Naive thymus-derived CD4-positive, alpha-beta T cell (primary cell): ENCODE measurements at places on chromosomes 7 and 10. TPM values are rescaled to one million over a fixed set of nuclear protein-coding genes. Genes with fewer than 3 reads are reported as not detected.

GRCh38 chr10:45152726-45153125, 152.0 kb downstream of the ZNF22 start:
- no peak overlapping the region for H3K27ac ChIP-seq
- no peak for DNase-seq
- no peaks in the 10 kb centered on the region for H3K4me1 ChIP-seq
- no peaks in the 10 kb centered on the region for H3K27me3 ChIP-seq
- H3K36me3 ChIP-seq, result no peaks in the 10 kb centered on the region

- no peak overlapping the region for H3K27ac ChIP-seq
- H3K36me3 ChIP-seq, result no peaks in the 10 kb centered on the region
- no peak for DNase-seq
- H3K4me3 ChIP-seq, result no peak overlapping the region
- H3K4me1 ChIP-seq, result no peaks in the 10 kb centered on the region
Observed at GRCh38 chr7:77765906-77766800, 32.1 kb downstream of the TMEM60 start.

GRCh38 chr7:80705130-80705781, 66.8 kb downstream of the CD36 start:
- no peak overlapping the region for H3K27ac ChIP-seq
- no peaks in the 10 kb centered on the region for H3K27me3 ChIP-seq
- no peak overlapping the region for H3K4me3 ChIP-seq
- no peaks in the 10 kb centered on the region for H3K4me1 ChIP-seq
- no peaks in the 10 kb centered on the region for H3K36me3 ChIP-seq

- no peak overlapping the region for H3K4me3 ChIP-seq
- no peaks in the 10 kb centered on the region for H3K36me3 ChIP-seq
- H3K27me3 ChIP-seq, result no peaks in the 10 kb centered on the region
- no peak overlapping the region for H3K27ac ChIP-seq
- H3K4me1 ChIP-seq, result no peaks in the 10 kb centered on the region
- no peak for DNase-seq
Observed at GRCh38 chr7:45203936-45204445, 46.4 kb downstream of the RAMP3 start.

DNA sequence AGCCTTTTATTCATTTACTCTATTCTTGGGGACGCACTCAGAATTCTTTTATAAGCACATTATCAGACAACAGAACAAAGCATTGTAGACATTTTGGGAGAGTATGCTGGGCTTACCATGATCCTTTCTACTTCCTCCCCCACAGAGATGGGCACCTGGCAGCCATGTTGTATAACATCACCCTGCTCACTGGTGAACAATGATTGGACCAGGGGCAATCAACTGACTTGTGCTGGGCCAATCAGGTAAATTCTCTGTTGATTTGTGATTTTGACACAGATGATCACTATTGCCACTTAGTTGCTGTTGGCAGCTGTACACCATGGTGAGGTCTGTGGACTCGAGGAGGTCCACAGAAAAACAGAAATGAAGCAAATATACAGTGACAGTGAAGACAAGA, 43.7 kb downstream of the WNT2 start:
- no peaks in the 10 kb centered on the region for H3K36me3 ChIP-seq
- no peak overlapping the region for H3K27ac ChIP-seq
- no peaks in the 10 kb centered on the region for H3K4me1 ChIP-seq
- no peaks in the 10 kb centered on the region for H3K27me3 ChIP-seq

- no peaks in the 10 kb centered on the region for H3K36me3 ChIP-seq
- no peaks in the 10 kb centered on the region for H3K4me1 ChIP-seq
- H3K27ac ChIP-seq, result no peak overlapping the region
Observed at GRCh38 chr10:97590082-97590747, 694 bp downstream of the C10orf62 start.

- DNase-seq, result no peak
- no peak overlapping the region for H3K27ac ChIP-seq
- no peak overlapping the region for H3K4me3 ChIP-seq
- no peaks in the 10 kb centered on the region for H3K27me3 ChIP-seq
Observed at GRCh38 chr10:96211764-96212163, 59.6 kb downstream of the BLNK start.

- no peaks in the 10 kb centered on the region for H3K36me3 ChIP-seq
- no peak overlapping the region for H3K27ac ChIP-seq
- H3K4me1 ChIP-seq, result no peaks in the 10 kb centered on the region
- H3K4me3 ChIP-seq, result no peak overlapping the region
- H3K27me3 ChIP-seq, result no peaks in the 10 kb centered on the region
Observed at GRCh38 chr7:116641551-116642153, 30.3 kb upstream of the MET start.

DNA sequence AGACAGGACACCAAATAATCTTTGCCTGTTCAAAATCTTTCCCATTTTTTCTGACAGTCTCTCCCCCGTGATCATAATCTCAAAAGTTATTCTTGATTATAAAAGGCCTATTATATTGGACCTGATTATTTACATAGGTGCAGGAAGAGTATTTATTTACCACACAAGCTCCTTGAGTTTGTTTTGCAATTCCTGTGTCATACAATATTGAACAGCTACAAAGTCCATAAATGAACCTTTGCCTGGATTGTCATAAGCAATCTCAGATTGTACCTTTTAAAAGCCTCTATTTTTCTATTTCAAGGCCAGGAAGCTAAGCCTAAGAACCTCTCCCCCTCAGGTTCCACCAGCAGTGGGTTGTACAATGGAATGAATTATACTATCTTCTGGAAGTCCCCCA, 183.9 kb upstream of the MEOX2 start:
- H3K4me3 ChIP-seq, result no peak overlapping the region
- no peaks in the 10 kb centered on the region for H3K36me3 ChIP-seq
- H3K4me1 ChIP-seq, result no peaks in the 10 kb centered on the region

DNA sequence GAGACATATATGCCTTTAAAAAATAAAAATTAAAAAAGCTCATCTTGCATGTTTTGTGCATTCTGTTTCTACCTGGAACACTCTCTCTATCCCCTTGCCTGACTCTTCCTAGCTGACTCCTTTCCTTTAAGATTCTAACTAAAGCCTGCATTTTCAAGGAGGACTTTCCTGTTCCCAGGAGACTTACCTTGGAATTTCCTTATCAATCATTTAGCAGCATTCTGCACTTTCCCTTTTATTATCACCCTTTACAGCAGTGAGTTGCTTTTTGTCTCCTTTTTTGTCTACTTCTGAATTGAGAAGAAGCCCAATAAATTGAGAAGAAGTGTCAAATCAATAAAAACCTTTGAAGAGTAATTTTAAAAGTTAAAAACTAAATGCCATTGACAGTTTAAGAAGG, 142.2 kb upstream of the TMEM196 start:
- no peaks in the 10 kb centered on the region for H3K36me3 ChIP-seq
- H3K4me1 ChIP-seq, result no peaks in the 10 kb centered on the region
- DNase-seq, result no peak

DNA sequence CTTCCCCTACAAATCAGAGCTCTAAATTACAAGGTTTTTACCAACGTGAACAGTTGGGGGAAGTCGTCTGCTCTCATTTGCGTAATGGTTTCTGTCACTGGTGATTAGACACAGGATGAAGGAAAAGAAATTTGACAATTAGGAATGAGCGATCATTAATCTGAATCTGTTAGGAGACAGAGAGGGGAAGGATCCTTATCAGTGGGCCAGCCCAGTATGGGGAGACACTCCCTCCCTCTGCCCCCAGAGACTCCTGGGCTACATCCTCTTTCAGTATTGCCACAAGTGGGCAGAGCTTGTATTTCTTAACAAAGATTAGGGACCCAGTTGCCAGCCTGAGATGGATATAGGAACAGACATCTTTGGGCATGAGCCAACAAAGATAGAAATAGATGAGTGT, 15.5 kb downstream of the HIF1AN start:
- H3K27me3 ChIP-seq, result no peaks in the 10 kb centered on the region
- H3K27ac ChIP-seq, result no peak overlapping the region
- H3K36me3 ChIP-seq, result no peaks in the 10 kb centered on the region
- H3K4me3 ChIP-seq, result no peak overlapping the region
- H3K4me1 ChIP-seq, result no peaks in the 10 kb centered on the region

DNA sequence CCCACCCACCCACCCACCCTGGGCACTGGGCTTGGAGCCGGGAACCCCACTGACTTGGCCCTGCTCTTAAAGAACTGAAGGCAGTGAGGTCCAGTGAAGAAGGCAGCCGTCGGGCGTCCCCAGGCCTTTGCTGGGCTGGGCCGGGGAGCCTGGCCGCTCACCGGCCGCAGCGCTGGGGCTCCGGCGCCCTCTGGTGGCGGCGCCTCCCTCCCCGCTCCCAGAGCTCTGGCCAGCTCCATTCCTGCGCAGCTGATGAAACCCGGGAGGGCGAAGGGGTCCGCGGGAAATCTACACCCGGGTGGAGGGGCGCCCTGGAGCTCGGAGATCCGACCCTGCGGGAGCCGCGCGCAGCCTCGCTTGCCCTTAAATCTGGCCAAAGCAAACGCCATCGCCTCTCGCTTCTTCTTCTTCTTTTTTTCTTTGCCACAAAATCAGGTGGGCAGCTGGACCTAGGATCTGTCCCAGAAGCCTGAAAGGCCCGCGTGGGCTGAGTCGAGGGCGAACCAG, 1.7 kb upstream of the CXCL12 start:
- H3K36me3 ChIP-seq, result no peaks in the 10 kb centered on the region
- no peak overlapping the region for H3K4me3 ChIP-seq
- DNase-seq, result no peak

TUBAL3 gene
- not detected for total RNA-seq

OIT3 gene
- not detected for total RNA-seq

NPFFR1 gene
- total RNA-seq, result 0.05 TPM

MPP7 gene
- total RNA-seq, result 44.7 TPM

TMEM196 gene
- total RNA-seq, result not detected
